Lung microvascular endothelial cell (primary cell): ENCODE measurements at places on chromosomes 6 and 20.

DNA sequence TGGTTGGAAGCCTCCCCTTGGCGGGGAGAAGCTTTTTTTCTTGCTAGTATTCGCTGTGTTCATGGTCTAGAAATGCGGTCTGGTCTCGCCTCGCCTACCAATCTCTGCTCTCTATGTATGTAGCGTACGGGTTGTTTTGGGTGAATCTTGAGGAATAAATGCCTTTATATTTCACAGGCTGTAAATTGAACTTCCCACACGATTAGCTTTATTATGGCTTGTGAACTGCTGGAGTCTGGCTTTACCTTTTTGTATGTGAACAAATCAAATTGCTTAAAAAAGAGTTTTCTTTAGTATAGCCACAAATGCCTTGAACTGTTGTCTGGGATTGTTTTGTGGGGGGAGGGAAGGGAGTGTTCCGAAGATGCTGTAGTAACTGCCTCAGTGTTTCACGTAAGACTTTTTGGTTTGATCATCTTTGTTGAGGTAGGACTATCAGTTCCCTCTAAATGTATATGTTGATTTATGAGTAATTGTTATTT, 2.2 kb downstream of the INSM1 start:
- no peak for DNase-seq

- no peak for DNase-seq
These were observed 87.9 kb downstream of the CEP57L1 start for GRCh38 chr6:109183109-109183650.

DNA sequence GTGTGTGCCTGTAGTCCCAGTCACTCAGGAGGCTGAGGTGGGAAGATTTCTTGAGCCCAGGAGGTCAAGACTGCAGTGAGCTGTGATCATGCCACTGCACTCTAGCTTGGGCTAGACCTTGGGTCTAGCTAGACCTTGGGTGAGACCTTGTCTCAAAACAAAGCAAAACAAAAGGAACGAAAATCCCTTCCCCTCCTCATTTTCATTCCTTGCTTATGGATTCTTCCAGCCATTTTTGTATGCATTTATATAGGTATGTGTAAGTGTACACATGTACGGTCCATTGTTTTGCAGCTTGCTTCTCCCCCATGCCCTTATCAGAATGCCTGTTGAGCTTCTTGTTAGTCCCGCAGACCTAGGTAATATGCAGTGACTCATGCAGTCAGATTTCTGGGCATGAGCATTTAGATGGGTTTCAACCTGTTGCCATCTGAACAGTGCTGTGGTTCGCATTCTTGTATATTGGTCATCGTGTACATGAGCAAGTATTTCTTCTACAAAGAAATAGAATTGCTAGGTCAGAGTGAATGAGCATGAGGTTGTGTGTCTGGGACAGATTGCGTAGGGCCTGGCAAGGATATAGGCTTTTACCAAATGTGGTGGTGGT, 73.2 kb downstream of the ATRN start:
- no peak for DNase-seq

GRCh38 chr6:39520916-39521315, 198.4 kb upstream of the KCNK16 start:
- DNase-seq = no peak

- peak; percentile 76 for DNase-seq
These were observed 51.6 kb upstream of the FAM184A start for GRCh38 chr6:119129968-119130484.

GRCh38 chr6:2875359-2876191, 27.5 kb downstream of the SERPINB9 start:
- peak; percentile 51 for DNase-seq

- DNase-seq = peak; percentile 17
These were observed 73.5 kb downstream of the TRAM2 start for GRCh38 chr6:52503323-52503747.

DNA sequence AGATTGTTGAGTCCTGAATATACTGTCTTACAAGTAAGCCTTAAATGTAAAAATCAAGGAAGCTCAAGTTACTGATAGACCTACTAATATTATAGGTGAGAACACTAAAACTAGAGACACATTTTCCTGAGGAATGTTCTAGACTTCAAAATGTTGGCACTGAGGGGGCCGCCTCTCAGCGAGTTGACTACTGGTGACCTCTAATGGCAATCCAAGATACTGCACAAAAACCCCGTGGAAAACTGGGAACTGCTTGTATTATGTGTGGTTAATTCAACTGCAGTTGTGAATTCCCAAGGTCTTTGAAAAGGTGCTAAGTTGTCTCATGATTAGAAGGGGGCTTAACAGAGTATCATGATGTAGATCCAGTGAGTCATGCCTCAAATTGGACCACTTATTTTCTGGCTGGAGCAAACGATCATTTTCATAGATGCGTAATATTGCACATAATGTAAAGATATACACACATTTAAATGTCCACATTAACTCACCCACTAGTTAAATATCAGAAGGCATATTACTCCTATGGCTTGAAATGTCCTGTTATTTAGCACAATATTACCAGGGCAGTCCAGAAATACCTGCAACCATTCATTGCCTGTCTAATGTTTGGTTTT, 336.2 kb downstream of the FOXA2 start:
- DNase-seq = peak; percentile 16

- peak; percentile 18 for DNase-seq
These were observed 636.0 kb downstream of the BCKDHB start for GRCh38 chr6:80742481-80742880.

DNA sequence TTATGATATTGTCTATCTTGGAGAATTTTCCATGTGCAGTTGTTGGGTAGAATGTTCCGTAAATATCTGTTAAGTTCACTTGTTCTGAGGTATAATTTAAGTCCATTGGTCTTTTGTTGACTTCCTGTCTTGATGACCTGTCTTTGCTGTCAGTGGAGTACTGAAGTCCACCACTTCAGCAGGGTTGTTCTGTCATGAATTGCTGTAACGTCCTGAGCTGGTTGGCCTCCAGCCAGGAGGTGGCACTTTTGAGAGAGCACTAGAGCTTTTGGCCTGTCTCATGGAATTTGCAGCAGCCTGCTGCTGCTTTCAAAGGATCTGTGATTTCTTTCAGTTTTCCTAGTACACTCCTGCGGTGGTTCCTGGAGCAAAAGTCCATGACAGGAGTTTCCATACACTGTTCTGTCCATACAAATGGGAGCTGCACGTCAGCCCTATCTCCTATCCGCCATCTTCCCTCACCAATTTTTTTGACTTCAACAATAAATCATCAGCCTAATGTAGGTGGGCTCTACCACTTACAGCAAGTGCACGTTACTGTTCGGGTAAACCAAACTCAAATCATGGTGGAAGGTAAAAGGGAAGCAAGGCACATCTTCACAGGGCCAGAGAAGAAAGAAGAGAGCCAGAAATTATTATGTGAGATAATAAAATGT, 46.9 kb upstream of the TRERF1 start:
- no peak for DNase-seq

DNA sequence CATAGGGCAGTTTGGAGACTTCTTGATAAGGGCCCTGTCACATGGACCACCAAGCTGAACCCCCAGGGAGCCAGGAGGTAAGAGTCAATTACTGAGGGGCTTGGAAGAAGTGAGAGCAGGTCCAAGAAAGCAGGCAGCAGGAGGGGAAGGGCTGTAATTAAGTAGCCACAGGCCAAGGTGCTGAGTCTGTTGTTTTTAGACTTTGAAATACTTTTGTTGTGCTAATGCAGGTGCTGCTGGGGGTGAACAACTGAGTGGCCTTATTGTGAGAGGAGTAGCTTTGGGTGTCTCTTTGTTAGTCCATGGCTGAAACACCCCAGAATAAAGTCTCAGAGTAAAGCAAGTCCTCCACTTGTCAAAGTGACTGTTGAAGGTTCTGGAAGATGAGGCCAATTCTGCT, 267.0 kb upstream of the SUPT3H start:
- no peak for DNase-seq

GRCh38 chr20:1324598-1325172, 4.3 kb downstream of the SDCBP2 start:
- peak; percentile 87 for DNase-seq

DNA sequence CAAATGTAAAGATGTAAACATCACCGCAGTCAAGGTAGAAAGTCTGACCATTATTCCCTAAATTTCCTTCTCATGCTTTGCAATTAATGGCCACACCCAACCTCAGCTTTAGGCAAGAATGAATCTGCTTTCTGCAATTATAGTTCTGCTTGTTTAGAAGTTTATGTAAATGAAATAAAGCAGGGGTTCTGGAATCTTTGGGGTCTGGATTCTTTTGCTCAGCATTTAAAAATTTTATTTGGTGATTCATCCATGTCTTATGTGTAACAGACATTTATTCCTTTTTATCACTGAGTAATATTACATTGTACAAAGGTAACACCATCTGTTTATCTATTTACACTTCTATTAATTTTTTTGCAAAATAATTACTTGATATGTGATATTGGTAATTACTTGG, 613.6 kb downstream of the UTRN start:
- DNase-seq = no peak

DNA sequence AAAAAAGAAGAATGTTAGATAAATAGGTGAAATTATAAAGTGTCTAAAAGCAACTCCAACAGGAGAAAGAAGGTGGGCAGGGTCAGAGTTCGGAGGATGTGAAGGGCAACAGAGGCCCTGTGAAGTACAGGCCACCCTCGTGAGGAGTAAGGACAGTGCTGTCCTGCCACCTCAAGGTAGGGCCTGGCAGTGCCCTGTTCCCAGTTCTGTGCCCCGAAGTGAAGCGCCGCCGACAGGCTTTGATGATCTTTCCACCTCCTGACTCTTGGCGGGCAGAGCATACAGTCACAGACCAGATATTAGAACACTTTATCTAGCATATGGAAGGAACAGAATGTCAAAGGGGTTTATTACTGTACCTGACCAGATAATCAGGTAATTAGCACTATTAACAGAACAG, 75.8 kb downstream of the GJA10 start:
- no peak for DNase-seq

GRCh38 chr6:34223381-34223955, 13.2 kb upstream of the HMGA1 start:
- no peak for DNase-seq

DNA sequence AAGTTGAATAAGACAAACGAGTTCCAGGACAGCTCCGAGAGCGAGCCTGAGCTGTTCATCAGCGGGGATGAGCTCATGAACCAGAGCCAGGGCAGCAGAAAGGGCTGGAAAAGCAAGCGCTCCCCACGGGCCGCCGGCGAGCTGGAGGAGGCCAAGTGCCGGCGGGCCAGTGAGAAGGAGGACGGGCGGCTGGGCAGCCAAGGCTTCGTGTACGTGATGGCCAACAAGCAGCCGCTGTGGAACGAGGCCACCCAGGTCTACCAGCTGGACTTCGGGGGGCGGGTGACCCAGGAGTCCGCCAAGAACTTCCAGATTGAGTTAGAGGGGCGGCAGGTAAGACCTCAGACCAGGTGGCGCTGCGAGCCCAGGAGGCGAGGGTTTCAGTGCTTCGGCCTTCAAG, 56.0 kb upstream of the TMEM181 start:
- no peak for DNase-seq

DNA sequence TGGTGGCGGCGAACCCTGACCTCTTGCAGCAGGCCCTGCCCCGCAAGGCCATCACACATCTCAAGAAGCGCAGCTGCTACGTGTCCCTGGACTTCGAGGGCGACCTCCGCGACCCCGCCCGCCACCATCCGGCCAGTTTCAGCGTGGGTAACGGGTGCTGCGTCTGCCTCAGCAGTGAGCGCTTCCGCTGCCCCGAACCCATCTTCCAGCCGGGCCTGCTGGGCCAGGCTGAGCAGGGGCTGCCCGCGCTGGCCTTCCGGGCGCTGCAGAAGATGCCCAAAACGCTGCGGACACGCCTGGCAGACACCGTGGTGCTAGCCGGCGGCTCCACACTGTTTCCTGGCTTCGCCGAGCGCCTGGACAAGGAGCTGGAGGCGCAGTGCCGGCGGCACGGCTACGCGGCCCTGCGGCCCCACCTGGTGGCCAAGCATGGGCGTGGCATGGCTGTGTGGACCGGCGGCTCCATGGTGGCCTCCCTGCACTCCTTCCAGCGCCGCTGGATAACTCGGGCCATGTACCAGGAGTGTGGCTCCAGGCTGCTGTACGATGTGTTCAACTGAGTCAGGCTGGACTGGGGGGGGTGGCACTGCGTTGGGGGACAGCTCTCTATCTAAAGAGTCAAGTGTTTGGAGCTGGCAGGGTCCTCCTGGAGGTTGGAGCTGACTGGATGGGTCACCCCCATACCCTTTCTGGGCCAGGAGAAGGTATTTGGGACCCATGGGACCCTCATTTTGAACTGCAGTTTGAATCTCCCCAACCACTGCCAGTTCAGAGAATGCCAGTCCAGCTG, 1.1 kb downstream of the ACTL10 start:
- peak; percentile 84 for DNase-seq

GRCh38 chr6:34916348-34916967, 27.4 kb downstream of the ANKS1A start:
- no peak for DNase-seq

- DNase-seq = no peak
These were observed 24.3 kb upstream of the OLIG3 start for GRCh38 chr6:137518386-137518983.

DNA sequence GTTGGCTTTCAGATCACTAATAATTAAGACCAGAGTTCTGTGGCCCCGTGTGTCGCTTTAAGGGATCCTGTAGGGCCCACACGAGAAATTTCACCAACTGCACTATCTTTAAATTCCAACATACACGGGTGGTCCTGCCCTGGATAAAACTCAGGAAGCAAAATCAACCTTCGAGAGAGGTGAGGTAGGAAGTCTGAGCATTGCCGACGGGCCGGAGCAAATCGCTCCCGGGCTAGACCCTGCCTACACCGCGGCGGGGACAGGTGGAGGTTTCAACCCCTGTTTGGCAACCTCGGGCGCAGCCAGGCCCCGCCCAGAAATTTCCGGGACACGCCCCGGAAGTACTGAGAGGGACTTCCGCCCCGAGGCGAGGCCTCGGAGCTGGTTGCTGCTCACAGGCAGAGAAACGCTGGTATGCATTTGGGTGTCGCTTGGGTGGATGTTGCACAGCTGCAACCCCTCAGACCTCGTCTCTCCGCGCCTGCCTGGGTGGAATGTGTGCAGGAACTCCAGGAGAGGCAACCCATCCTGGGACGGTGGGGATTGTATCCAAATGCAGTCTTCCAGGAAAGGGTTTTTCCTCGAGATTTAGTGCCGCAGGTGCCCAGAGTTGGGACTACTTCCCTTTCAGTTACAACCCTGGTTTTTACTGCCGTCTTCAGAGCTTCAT, 19.9 kb downstream of the ZKSCAN8 start:
- peak; percentile 13 for DNase-seq

GRCh38 chr20:47102629-47103028, 208.0 kb downstream of the EYA2 start:
- no peak for DNase-seq

GRCh38 chr6:149140137-149140909, 177.2 kb upstream of the TAB2 start:
- no peak for DNase-seq

- no peak for DNase-seq
These were observed 12.9 kb downstream of the RALY start for GRCh38 chr20:34006619-34007018.

GRCh38 chr20:48673507-48673906, 154.3 kb downstream of the PREX1 start:
- DNase-seq = no peak

GRCh38 chr6:16047435-16047990, 81.4 kb upstream of the MYLIP start:
- DNase-seq = no peak

DNA sequence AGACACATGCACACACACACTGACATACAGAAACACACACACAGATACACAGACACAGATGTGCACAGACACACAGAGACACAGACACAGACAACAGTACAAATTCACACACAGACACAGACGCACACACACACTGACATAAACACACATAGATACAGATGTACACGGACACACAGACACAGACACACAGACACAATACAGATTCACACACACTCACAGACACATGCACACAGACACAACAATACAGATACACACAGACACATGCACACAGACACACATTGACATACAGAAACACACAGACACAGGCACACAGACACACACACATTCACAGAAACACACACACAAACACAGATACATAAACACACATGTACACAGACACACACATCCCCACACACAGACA, 183.6 kb downstream of the SMOC2 start:
- DNase-seq = no peak
